Activated gamma-delta T cell treated with anti-CD3 and anti-CD28 coated beads, Interleukin-2, amount 50 U/mL, for 16 hours (primary cell): ENCODE measurements at places on chromosomes 2 and 18.

- DNase-seq = no peak
Observed at GRCh38 chr2:146916914-146917313, 927.9 kb upstream of the ACVR2A start.

DNA sequence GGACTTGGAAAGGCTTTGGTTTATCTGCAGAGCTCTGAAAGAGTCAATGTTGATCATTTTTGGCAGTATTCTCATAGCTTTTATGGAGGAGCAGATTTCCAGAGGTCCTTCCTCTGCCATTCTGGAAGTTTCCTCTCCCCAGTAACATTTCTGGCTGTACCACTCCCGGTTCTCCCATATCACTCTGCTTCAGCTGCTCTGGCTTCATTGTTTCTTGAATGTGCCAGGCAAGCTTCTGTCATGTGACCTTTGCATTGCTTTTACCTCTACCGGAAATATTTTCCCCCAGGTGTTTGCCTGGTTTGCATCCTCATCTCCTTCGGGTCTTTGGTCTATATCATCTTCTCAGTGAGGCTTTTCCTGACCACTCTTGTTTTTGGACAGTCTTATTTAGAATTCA lies 12.4 kb downstream of the PCYOX1 start:
- no peak for DNase-seq

GRCh38 chr2:102233132-102233884 lies 46.5 kb downstream of the IL1RL2 start:
- no peak for DNase-seq

DNA sequence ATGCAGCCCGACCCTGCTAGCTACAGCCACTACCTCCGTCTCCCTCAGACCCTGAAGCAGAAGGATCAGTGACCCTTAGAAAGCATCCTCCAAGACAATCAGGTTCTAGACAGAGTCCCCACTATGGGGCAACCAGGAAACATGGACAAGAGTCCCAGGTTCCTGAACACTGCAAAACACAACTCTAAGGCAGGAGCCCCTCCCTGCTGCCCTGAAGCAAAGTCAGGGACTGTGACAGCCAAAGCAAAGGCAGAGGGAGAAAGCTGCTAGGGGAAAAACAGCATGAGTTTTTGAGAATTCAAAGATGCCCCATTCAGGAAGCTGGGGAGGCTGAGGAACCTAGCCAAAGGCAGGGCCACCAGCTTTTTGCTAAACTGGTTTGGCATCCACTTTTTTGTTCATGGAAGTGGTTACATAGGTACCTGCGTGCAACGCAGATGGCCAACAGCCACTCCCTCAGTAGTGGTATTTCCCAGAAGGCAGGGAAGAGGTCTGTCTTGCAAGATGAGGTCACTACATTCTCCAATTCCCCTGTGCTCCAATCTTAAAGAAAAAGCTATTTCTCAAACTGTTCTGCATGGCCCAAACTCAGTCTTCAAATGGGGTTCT lies 33.2 kb downstream of the MYO5B start:
- DNase-seq = no peak

DNA sequence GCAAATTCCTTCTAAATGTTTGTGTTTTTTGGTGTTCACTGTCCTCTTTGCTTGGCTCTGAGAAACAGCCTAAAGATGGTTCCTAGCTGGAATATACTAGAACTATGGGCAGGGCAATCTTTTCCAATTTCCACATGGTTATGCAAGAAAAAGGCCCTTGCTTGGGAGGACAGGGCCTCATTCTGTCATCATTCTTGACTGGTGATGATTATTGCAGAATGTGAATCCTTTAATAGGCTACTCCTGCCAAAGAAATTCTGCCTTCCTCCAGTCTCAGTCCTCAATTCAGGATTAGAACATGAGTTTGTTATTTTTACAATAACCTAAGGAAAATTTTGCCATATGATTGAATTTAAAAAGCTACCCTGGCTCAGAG lies 218.7 kb downstream of the HNMT start:
- no peak for DNase-seq

- DNase-seq = no peak
Observed at GRCh38 chr2:127705391-127706065, 4.2 kb downstream of the SFT2D3 start.

DNA sequence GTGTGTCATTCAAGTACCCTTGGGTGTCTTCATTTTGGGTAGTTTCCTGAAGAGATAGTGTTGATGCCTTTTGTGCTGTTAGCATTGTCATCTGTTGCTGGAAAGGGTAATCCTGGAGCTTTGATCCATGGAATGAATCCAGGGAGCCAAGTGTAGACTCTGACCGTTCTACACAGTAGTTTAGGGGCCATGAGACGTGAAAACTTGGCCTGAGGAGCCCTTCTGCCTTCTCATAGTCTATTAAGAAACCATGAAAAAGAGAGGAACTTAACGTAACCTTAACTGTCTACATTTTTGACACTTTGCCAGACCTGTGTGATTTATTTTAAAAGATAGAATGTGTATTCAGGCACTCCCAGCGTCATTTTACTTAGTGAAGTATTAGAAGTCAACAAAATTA lies 194.0 kb downstream of the BABAM2 start:
- DNase-seq = no peak

DNA sequence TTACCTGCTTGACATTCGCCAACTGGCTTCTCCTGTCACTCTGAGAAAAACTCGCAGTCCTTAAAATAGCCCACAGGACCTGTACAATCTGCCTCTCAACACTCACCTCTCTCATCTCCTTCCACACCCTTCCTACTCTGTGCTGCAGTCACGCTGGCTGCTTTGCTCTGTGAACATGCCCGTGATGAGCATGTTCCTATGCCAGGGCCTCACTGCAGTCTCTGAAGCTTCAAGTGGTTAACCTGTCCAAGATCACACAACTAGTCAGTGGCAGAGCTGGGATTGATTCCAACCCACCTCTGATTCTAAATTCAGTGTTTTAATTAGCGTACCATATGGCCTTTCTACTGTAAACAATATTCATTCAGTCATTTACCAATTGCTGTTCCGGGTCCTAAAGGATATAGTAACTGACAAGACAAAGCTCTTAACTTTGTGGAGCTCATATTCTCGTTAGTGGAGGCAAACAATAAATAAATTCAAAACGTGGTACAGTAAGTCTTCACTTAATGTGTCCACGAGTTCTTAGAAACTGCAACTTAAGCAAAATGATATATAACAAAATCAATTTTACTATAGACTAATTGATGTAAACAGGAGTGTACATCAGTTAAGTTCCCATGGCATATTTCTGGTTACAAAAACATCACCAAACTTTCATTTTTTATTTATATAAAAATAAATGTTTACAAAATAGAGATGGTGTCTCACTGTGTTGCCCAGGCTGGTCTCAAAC lies 38.9 kb upstream of the FBXO11 start:
- no peak for DNase-seq

DNA sequence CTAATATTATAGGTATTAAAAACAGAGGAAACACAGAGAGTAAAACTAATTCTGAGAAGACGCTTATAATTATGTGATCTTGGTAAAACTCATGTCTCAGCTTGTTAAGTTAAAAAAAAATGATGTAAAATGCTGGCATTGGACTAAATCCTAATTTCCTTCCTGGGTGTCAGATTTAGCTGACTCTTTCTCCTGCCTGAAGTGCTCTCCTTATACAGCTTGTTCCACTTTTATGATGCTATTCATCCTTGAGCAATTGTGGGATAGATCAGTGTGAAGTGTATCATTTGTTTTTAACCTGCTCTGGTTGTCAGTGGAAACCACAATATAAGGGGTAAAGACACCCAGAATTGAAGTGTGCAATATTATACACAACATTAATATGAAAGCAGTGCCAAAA lies 84.9 kb downstream of the EFEMP1 start:
- DNase-seq = no peak

- no peak for DNase-seq
Observed at GRCh38 chr18:25334588-25334987, 17.4 kb downstream of the ZNF521 start.

DNA sequence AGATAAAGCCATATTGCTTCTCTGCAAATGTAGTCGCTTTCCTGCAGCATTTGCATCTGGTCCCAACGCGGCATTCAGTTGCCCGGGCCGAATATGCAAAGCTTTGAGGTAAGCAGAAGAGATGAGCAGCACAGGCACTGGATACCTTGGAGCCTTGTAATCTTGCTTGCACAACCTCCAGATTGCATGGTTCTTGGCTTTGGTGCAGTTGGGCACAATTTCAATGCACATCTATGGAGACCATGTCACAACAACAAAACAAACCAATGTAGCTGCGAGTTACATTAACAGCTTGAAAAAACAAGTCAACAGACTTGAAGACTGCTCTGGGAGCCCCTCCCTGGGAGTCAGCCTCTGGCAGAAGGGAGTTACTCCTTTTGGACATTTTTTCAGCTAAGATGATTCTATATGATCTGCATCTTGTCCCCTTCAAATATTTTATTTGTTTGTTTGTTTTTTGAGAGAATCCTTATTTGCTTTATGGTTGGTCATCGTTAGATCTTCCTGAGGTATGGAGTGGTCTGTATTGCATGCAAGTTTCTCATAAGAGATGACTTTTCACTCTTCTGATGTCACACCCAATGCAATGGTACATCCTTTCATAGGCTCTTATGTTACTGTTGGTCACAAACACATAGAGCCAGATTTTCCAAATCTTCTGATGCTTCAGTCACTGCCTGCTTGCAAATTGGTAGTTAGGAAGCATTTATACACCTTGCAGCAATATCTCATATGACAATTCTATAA lies 113.5 kb downstream of the EFEMP1 start:
- DNase-seq = no peak

DNA sequence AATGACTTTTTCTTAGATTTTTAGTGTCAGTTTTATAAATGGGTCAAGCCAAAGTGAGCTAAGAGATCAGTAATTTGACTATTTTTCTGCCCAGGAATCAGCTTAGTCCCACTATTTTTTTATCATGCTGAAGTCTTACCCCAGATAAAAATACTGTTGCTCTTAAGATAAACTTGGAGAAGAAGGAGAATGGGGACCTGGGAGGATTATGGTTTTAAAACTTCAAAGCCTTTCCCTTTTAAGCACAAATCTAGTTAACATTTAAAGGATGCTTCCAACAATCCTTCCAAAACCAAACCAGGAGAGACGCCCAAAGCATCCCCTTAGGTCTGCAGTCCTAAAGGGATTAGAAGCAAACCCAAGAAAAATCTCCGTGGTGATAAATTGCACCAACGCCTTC lies 172.4 kb downstream of the SP3 start:
- DNase-seq = no peak

DNA sequence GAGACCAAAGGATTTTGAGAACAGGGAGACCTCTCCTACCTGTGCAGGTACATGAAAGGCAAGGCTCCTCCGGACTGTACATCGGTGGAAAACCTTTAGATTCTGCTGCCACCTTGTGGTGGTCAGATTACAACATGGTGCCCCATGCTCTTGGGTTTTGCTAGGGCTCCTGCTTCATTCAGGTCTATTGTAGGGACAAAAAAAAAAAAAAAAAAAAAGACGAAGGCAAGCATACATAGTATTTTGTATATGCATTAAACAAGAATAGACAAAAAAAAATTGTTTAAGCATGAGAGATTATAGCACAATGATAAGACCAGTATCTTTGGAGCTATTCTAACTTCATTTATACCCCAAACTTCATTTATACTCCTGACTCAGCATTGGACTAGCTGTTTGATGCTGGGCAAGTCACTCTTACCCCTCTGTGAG lies 27.4 kb upstream of the SPR start:
- DNase-seq = peak; percentile 38

- DNase-seq = no peak
Observed at GRCh38 chr2:176612736-176613135, 343.5 kb downstream of the MTX2 start.

GRCh38 chr2:85635636-85636035 lies 19.6 kb downstream of the USP39 start:
- DNase-seq = no peak

DNA sequence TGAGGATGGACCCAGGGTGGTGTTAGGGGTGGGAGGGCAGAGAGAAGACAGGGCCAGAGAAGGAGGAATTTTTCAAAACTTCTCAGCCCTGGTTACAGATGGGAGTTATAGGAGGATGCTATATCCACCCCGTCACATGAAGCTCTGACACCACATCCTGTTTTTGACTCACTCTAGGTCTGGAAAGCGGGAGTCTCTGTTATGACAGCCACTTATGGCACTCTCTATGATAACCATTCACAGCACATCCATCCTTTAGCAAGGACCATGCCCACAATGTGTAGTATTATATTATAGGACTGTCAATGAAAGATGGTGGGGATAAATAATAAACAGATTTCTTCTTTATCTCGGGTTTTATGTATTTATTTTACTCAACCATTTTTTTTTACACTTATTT lies 461.2 kb downstream of the CDH2 start:
- DNase-seq = no peak

GRCh38 chr2:10193851-10194820 lies 71.6 kb downstream of the RRM2 start:
- no peak for DNase-seq

DNA sequence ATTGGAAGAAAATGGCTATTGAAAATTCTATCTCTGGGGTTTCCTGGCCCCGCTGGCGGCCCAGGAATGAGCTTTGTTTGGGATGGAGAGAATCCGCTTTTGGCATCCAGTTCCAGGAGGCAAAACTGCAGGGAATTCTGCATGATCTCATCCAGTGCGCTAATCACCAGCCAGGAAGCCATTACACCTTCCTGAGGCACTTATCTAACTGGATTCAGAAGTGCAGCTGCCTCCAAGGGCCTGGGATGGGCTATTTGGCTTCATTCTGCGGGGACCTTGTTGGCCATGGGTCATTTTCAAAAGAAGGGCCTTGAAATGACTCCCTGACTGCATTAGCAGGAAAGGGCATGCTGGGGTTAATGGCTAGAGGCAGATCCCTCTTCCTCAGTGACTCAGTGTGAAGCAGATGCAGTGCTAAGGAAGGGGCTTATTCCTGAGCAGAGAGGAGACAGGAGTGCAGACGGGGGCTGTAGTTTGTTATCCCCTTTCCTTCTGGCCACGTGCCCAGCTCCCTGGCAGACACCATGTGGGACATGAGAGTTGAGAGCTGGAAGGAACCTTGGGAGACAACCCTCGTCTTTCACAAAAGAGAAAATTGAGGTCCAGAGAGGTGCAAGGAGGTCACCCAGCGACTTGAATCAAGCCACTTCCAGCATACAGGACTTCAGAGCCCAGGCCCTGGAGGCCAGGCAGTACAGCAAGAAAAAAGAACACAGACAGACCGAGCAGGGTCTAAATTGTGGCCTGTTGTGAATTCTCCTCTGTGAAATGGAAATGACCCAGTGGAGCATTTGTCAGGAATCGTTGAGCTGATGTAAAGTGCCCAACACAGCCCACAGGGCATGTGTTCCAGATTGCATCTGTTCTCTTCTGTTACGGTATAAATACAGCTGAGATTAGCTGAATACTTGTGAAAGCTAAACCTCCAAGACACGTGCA lies 161.8 kb downstream of the PRKCE start:
- DNase-seq = no peak

DNA sequence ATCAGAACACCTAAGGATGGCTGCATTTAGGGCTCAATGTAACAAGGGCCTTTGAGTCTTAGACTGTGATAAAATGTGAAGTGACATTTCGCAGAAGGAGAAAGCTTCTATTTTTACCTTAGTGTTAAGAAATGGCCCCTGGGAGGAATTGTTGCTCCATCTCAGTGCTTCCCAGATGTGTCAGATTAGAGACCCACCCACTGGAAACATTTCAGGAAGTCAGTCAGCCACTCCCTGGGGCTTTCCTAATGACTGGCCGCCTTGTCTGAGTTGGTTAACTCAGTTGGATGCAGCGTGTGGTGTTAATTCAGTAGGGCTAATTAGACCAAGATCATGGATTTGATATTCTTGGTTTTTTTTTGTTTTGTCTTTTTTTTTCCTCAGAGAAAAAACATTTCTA lies 355.9 kb downstream of the PIK3C3 start:
- DNase-seq = no peak

- no peak for DNase-seq
Observed at GRCh38 chr2:65919550-65920188, 487.3 kb upstream of the SPRED2 start.

- no peak for DNase-seq
Observed at GRCh38 chr18:5166606-5167280, 30.3 kb downstream of the AKAIN1 start.
